Activated CD4-positive, alpha-beta T cell treated with anti-CD3 and anti-CD28 coated beads for 36 hours (primary cell): ENCODE measurements at places on chromosomes 12 and 14.

- DNase-seq, result peak; percentile 58
These were observed 37.3 kb upstream of the ADGRD1 start for GRCh38 chr12:130916241-130916911.

- DNase-seq, result no peak
These were observed 189.0 kb downstream of the NTF3 start for GRCh38 chr12:5620896-5621295.

DNA sequence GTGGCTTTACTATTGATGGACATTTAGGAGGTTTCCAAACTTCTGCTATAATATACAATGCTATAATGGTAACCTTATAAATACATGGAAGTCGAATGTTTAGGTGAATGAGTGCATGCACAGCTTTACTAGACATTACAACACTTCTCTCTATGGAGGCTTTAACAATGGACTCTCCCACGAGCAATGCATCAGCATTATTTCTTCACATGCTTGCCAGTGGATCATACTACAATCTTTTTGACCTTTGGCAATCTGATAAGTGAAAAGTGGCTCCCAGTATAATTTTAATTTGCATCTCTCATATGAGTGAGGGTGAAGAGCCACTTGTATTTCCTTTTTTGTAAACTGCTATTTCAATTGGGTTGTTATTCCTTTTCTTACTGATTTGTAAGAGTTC is 18.2 kb downstream of the RDH12 start:
- no peak for DNase-seq

GRCh38 chr14:36467332-36467731 is 52.7 kb downstream of the NKX2-1 start:
- DNase-seq, result no peak

- DNase-seq, result no peak
These were observed 43.0 kb upstream of the BTG1 start for GRCh38 chr12:92188517-92189188.

DNA sequence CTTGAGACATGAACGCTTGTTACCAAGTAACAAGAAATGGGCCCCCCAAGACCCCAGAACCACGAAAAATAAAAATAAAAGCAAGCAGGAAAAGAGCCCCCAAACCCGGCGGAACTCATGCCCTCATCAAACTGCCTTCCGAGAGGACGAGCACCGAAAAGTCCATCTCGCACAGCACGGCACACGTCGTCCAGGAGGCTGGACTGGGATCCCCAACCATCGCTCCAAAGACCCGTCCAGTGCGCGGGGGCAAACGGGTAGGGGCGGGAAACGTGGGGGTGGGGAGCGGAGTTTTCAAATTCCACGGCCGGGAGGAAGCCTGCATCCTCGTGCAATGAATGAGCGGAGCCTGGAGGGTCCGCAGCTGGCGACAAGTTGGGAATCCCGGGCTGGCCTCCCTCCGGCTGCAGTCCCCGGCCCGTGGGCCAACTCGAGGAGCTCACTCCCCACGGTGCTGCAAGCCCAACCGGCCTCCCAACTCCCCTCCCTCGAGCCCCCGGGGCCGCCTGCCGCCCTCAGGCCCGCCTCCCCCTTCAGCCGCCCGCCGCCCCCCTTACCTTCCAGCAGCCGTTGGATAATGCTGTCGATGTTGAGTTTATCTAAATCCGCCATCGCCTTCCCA is 484 bp downstream of the PPP1CC start:
- no peak for DNase-seq

DNA sequence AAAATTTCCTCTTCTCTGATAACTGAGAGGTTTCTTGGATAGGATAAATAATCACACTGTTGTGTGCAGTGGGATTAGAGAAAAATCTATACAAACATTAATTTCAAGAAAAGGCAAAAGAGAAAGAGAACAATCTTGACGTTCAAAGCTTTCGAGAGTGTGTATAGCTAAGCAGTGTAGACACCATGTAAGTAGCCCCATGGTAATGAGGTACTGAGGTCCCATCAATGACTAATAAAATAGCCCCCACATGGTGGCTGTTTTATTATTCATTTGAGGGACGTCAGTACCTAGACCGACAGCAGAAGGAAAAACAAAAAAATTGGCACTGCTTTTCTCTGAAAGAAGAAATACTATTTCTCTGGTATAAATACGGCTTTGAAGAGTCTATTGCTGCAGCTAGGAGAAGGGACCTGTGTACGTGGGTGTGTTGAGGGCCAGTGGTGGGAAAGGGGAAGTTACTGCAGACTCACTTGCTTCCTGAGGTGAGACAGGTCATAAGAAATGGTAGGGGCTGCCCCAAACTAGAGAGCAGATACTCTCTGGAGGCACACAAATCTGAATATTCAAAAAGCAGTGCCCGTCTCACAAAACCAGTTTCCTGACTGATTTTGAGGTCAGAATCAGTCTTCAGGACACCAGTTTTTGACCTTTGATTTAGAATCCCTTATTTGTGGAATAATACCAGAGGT is 339.8 kb downstream of the EMP1 start:
- peak; percentile 28 for DNase-seq

DNA sequence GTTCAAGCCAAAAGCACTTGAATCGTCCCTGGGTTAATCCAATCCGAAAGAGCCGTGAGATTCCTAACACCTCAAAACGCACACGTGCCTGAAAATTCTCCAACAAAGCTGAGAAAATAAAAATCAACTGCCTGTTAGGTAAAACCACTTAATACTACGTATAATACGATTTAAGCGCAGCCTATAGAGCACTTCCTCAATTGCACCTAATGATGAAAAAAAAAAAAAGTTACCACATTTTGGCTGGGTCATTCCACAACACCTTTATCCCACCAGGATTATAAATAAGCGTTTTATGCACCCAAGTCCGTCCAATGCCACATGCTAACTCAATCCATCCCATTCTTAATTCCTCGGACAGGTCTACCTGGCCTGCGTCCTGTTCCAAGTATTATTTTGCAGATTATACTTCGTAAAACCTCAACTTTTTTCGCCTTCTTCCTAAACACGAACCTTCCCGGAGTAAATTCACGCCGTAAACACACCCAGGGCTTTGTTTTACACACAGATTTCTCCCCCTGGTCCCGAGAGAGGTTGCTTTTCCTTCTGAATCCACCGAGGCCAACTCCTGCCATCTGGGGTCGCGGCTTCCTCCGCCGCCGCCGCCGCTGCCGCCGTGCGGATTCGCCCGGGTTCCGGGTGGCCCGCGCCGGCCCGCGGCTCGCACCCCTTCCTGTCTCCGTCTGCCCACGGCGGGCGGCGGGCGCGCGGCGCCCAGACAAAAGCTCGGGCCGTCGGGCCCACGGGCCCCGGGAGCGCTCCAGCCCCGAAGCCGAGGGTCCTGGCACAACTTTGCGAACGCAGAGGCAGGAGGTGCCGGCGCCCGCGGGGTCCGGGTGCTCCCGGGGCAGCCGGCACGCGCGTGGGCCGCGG is 66.2 kb downstream of the RNF34 start:
- DNase-seq, result peak; percentile 58

DNA sequence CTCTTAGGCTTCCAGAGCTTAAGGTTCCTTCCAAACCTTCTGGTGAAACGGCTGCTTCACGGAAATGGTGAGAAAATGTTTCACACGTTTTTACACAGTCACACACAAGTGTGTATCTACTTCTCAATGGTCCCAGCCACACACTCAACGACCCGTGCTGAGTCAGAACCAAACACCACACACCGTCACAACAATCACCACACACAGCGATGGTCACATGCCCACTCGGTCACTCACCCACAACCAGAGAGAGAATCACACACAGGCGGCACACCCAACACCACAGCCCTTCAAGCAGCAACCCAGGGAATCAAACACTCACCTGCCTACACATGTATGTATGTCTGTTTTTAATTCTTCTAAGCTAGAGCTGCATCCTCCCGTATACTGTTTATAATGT is 12.6 kb upstream of the PLEKHD1 start:
- peak; percentile 8 for DNase-seq

DNA sequence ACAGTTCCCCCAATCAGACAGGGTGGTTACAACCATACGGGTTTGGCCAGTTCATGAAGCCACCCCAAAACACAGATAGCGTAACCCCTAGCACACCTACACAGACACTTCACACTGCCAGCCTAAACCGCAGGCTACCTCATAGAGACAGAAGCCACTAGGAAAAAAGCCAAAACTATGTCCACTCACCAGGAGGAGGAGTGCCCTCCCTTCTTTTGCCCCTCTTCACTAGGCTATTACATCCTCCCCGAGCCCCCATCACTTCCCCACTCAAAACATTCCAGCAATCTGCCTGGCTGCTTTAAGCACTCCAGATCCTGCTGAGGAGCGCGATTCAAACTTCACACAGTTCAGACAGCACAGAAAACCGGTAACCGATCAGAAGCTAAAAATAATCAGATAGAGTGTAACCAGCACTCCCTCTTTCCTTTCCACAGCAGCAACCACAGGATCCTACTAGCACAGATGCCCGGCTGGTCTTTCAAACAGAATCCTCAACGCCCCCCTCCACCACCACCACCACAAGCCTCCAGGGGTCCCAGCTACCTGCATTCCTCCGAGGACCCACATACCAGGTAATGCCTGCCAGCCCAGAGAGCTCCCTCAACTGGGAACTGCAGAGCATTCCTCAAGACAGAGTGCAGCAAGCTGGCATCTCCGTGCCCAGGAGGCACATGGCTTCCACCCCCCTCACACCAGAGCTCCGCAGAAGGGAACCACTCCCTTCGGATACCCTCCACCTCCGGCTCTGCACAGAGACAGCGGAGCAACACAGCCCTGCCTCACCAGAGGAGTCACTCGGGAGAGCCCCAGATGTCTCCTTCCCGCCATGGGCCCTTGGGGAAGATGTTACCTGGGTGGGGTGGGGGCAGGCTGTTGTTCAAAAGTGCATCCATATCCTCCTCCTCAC is 1.5 kb downstream of the CHD4 start:
- peak; percentile 74 for DNase-seq

GRCh38 chr14:95418858-95419257 is 97.6 kb downstream of the SYNE3 start:
- DNase-seq, result no peak

DNA sequence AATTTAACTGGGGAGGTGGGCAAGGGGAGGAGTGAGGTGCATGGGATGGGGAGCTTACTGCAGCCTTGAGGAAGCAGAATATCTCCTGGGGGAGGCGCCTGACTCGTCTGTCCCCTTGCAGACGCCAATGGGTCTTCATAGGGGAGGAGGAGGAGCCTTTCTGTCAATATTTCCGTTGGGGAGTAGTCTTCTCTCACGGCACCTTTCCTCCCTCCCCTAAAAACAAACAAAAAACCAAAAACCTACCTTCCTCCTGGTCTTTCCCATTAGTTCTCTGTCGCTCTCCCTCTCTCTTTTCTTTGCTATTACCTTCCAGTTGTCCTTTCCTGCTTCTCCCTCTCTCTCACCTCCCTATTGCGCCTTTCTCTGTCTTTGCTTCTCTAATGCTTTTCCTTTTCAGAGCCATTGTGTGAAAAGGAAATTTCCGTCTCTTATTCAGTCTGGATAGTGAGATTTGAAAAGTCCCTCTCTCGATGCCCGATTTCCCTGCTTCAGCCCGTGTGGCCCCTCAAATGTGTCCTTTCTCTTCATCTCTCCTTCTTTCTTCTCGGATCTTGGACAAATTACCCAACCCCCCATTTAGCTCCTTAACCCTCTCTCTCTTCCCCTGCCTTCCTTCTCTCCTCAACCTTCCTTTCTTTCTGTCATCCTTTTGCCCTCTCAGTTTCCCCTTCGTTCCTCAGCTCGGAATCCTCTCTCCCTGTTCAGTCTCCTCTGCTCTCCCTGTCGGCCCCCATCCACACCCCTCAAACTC is 5.9 kb downstream of the GPR84 start:
- DNase-seq, result peak; percentile 63

GRCh38 chr12:20360407-20360806 is 7.9 kb upstream of the PDE3A start:
- DNase-seq, result no peak

DNA sequence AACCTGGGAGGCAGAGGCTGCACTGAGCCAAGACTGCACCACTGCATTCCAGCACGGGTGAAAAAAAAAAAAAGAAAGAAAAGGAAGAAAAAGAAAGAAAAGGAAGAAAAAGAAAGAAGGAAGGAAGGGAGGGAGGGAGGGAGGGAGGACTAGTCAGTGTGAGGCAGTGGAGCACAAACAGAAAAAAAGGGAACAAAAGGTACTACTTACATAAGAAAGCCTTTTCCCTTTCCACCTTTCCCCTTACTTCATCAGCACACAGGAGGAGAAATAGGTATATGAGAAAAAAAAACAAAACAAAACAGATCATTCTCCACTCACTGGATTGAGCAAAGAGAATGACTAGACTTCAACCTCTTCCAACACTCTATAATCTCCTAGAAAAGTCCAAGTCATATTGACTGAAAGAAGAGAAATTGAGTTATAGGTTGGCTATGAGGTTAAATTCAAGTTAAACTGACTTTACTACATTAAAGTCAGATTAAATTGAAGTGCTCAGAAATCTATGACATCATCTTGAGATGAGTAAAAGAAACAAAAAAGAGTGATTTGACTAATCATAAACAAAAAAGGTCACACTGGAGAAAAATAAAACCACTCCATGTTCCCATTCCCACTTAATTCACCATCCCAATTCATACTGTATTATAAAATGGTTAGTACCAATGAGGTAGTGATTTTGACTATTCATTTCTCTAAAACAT is 43.6 kb downstream of the NOVA1 start:
- DNase-seq, result no peak

DNA sequence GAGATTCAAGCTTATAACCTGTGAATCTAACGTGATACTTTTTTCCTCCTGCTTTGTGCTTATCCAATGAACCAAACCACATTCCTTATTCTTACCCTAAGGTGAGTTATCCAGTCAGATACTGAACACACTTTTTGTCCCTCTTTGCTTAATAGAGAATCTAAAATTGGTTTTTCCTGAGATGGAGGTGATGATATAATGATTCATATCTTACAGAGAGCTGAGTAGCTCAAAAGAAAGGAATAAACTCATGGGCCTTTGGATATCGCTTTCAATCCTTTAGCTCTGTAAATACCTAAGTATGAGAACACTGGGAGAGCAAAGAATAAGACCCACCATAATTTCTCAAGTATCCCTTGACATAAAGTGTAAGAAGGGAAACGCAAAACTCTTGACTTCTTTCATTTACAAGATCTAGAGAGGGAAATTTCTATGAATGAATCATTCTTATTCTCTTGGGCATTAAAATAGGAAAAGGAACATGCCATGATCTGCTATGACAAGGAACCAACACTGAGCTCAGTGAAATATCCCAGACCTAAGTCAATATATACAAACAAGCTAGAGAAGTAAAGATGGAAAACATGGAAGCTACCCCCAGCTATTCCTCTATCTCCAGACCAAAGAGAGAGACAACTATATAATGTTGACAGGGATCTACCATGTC is 81.8 kb upstream of the STAC3 start:
- no peak for DNase-seq

- no peak for DNase-seq
These were observed 36.9 kb upstream of the FBXO21 start for GRCh38 chr12:117227000-117227653.

GRCh38 chr12:64187370-64187769 is 34.7 kb downstream of the KICS2 start:
- DNase-seq, result no peak

- no peak for DNase-seq
These were observed 43.4 kb upstream of the CPM start for GRCh38 chr12:68976395-68976841.

DNA sequence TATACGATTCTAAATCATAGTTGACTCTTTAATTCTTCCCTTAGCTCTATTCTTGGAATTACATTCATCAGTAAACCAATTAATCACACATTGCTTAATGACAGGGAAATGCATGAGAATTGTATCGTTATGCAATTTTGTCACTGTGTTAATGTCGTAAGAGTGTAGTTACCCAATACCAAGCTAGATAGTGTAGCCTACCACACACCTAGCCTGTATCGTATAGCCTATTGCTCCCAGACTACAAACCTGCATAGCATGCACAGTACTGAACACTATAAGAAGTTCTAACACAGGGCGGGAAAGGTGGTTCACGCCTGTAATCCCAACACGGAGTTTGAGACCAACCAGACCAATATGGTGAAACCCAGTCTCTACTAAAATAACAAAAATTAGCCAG is 24.7 kb downstream of the HNRNPC start:
- no peak for DNase-seq
